ENCODE measurements at places on chromosomes 5 and 9. TPM values are rescaled to one million over a fixed set of nuclear protein-coding genes. Genes with fewer than 3 reads are reported as not detected.

Gene TRIM36
- total RNA-seq = 2.1 TPM

Gene ASS1
- total RNA-seq = 20.9 TPM

Gene PDE8B
- total RNA-seq = 2.0 TPM

Gene AK8
- total RNA-seq = 0.92 TPM

Gene SLC6A7
- not detected for total RNA-seq

Gene ENTREP1
- 0.74 TPM for total RNA-seq
